Fibroblast of skin of right biceps (primary cell): ENCODE measurements at places on chromosomes 5 and 9.

DNA sequence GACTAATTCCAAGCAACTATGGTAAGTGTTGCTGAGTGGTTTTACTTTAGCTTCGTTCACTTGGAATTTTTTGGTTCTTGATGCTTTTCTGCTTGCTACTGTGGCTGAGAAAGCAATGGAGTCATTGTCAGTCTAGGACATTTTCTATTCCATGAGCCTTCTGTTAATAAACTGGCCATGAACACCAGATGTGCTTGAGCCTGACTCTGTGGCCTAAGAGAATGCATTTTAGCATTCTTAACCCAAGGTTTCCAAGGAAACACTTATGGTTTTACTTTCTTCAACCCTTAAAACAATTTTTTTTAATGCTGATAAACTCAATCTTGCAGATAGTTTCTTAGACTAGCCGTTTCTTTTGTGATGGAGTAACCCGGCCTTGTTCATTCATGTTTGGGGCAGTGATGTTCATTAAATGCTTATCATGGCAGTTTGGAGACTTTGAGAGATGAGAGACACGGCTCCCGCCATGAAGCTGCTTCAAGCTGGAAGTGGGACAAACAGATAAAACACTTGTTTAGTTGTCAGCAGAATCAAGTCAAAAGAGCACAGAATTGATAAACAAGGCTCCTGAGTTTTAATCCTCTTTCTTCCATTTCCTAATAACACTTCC is 42.4 kb downstream of the OSTF1 start:
- peak; percentile 3 for DNase-seq

DNA sequence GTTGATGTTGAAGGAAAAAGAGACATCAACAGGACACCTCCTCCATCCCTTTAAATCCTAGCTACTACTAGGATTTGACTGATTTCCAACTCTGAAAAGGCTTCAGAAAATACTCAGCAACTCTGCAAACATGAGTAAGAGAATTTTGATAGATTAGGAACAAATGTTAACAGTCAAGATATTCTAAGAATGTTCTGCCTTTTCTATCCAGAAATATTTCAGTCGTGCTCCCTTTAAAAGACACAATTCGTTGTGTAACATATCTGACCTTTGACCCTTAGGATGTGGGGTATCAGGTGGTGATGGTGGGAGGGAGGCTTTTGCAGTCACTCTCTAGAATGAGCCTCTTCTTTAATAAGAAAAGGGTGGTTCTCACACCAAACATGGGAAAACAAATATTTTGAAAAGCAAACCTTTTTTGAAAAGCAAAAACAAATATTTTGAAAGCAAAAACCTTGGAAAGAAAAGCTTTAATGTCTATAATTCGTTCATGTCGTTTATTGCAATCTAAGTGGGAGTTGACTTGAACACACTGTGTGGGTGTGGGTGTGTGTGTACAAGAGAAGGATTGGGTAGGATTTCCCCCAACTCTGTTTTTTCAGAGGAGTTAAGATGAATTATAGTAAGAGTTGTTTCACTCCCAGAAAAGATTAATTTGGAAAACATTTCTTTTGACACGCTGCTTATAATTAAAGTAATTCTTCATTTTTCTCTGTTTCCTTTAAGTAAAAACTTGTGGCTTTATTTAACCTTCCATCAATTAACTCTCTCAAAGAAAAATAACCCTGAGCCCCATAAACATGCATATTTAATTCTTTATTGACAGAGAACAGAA is 152.8 kb downstream of the TMEM167A start:
- DNase-seq: peak; percentile 7

DNA sequence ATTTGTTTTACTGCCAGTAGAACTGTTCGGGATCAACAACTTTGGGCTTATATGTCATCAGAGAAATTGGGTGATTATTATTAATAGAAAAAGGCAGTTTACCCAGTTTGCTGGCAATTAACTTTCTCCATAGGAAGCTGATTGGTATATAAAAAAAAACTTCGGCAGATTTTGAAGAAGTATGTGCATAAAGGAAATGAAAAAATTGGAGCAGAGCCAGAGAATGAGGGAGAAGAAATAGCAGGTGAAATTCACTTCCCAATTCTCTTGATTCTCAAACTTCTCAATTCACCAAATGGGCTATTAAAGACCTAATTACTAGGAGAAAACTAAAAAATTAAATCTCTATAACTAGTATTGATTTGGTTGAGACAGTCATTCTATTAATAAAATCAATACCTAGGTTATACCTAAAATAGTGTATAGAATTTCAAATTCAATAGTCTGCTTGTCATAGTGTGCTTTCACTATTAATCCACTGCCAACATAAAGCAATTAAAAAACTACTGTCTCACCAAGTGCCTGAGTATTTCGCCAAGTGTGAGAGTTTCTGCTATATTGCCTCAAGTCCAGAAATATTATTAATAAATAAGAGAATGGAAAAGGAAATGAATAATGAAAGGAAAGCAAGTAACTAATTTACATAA is 47.5 kb downstream of the STX17 start:
- DNase-seq: no peak

DNA sequence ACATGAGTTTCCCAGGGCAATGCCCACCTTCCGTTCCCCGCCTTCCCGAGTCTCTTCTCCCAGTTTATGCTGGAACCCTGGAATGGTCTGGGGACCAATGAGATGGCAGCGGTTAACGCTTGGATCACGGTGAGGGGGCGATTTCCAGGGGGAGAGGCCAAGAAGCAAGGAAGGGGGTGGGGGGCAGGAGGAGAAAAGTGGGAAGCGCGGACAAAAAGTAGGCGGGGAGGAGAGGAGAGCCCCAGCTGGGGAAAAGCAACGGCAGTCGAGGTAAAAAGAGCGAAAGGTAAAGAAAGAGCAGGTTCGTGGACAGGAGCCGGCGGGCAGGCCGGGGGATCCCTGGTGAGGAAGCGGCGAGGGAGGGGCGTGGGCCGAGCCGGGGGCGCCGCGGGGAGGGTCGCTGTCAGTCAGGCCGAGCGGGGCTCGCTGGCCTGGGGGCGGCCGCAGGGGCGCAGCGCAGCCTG is 508 bp upstream of the SNCAIP start:
- no peak for DNase-seq

DNA sequence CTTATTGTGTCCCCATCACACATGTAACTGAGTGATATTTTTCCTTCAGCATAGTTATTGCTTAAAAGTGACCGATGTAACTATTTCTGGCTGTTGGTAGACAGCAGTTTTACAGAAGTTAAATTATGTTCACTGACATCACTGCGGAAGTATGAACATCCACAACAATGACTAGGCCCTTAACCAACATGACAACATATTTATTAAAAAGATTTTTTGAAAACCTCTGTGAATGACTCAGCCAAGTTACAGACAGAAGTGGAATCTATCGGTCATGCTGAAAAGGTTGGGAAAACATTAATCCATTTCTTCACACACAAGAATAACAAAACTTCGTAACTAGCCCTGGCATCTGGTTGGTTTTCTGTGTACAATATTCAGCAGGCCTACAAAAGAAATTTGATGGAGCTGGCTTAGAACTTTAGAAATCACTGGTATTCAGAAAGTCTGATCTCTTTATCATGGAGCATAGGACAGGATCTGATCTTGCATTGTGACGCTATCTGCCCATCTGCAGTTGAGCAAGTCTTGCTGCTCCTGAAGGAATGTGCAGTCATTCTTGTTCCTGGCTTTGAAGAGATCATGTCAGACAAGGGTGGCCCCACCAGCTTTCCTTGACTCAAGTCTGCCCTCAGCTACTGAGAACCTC is 6.5 kb downstream of the GLIS3 start:
- DNase-seq: peak; percentile 98

DNA sequence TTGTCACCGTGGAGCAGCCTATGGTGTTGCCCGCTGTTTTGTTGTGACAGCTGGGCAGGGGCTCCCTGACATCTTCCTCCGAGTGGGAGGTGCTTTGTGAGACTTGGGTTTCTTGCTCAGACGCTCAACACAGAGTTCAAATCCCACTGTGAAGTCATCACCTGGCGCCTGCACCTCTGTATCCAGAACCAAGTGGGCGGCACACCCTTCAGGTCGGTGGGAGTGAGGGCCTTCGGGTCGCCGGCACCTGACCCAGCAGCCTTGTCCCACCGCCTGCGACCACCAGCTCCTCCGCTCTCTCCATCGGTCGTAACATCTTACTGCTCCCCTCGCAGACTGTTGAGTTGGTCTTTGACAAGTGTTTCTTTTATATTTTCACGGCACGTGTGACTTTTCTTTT is 37.6 kb upstream of the EXOC3 start:
- DNase-seq: no peak

GRCh38 chr5:112995764-112996618 is 19.4 kb downstream of the DCP2 start:
- DNase-seq: peak; percentile 66

DNA sequence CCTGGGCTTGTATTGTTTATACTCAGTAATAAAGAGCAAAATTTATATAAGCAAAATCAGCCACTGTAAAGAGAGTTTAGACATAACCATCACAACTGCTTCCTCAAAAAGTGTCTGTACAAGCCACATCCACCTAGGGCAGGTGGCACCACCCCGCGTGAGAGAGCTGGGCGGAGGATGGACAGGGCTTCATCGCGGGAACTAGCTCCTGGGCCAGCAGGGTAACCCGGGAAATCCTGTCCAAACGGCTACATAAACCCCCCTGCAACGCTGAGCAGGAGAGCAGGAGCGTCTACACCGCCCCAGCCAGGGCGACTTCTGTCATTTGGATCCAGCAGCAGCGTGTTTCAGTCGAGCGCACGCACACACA is 1.3 kb downstream of the SLC6A3 start:
- DNase-seq: no peak

- DNase-seq: no peak
Measured at GRCh38 chr5:144313147-144313726, 142.6 kb downstream of the KCTD16 start.
